ENCODE measurements at places on chromosomes 11 and 22. TPM values are rescaled to one million over a fixed set of nuclear protein-coding genes. Genes with fewer than 3 reads are reported as not detected.

GRCh38 chr11:46698597-46698996, 1.8 kb downstream of the ARHGAP1 start:
- DNase-seq: no peak

DNA sequence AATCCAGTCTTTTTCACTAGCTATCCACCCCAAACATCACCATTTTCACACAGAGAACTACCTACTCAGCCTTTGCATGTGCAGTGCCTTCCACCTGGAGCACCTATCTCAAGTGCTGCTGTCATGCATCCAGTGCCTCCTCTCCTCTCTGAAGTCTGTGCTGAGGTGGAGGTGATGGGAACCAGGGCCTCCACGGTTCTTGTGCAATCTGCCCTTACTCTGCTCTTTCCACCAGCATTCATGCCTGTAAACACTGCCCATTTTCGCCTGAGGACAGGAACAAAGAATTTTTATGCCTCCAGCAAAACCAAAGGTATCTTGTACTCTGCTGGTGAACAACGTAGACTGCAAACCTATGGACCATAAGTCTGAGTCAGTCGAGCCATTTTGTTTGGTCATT, 27.0 kb downstream of the PITPNB start:
- DNase-seq: no peak

DNA sequence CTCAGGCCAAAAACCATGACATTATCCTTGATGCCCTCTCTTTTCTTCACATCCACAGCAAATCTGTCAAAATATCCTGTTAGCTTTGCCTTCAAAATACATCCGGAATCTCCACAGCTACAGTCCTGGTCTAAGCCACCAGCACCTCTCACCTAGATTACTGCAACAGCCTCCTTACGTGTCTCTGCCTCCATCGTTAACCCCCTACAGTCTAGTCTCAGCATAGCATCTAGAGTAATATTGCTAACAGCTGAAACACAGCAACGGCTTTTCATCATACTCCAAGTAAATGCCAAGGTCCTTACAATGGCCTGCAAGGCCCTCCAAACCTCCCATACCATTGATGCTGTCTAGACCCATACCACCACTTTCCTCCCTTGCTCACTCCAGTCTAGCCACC, 4.4 kb downstream of the TSG101 start:
- DNase-seq: no peak

DNA sequence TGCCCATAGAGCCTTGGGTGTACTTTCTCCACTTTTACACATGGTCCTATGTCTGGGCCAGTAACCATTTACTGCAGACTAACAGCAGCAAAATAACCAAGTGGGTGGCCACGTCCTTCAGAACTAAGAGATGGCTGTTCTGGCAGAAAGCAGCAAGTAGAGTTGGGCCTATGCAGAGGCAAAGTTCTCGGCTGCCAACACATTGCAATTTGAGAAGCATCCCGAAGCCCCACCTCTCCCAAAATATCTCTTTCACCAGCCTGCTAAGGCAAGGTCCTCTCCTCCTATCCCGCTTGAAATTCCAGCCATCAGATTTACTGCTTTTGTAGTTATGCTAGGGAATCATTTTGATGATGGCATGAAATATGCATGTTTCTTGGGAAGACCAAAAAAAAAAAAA, 118.5 kb upstream of the APOA1 start:
- DNase-seq: no peak

- no peak for DNase-seq
Measured at GRCh38 chr11:15875943-15876342, 480.4 kb downstream of the SOX6 start.

DNA sequence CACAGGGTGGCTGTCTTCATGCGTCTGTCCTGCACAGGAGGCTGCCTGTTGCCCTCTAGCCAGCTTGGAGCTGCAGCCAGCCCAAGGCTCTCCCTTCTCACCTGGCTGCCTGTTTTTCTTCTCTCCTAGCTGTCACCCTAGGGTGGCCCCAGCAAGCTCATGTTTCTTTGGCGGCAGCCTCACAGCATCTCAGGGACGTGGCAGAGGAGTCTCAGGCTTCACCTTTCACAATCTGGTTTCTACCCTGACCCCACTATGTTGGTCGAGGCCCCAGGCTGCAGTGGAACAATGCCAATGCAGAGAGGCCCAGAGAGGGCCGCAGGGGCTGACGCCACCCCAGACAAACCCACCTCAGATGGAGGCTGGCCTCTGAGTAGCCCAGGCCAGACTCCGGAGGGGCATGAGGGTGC, 2.5 kb upstream of the CLDN5 start:
- no peak for DNase-seq

DNA sequence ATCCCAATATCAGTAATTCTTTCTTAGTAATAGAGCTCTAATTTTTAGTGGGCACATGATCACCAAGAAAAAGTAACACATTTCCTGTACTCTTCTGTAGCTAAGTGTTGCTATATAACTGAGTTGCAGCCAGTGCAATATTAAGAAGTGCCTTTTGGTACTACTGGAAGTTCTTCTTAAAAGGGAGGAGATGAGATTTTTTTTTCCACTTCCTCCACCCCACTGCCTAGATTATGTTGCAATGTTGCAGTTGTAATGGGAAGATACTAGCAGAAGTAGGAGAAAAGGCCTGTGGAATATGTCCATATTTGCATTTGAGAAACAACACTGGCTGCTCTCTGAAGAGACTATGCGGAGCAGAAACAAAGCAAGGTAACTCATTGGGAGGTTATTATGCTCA, 280.6 kb upstream of the ANO5 start:
- no peak for DNase-seq

GRCh38 chr11:2996976-2997375, 4.8 kb upstream of the NAP1L4 start:
- no peak for DNase-seq

Gene OR5A1
- total RNA-seq: not detected

Gene RBX1
- total RNA-seq: 28.5 TPM

Gene KCNK4
- 0.30 TPM for total RNA-seq

Gene C11orf91
- not detected for total RNA-seq

Gene OR4X1
- total RNA-seq: not detected
